ENCODE measurements at places on chromosomes 5 and 9.
A peak's percentile ranks its signal among the peaks of the same experiment; 100 is the strongest.

DNA sequence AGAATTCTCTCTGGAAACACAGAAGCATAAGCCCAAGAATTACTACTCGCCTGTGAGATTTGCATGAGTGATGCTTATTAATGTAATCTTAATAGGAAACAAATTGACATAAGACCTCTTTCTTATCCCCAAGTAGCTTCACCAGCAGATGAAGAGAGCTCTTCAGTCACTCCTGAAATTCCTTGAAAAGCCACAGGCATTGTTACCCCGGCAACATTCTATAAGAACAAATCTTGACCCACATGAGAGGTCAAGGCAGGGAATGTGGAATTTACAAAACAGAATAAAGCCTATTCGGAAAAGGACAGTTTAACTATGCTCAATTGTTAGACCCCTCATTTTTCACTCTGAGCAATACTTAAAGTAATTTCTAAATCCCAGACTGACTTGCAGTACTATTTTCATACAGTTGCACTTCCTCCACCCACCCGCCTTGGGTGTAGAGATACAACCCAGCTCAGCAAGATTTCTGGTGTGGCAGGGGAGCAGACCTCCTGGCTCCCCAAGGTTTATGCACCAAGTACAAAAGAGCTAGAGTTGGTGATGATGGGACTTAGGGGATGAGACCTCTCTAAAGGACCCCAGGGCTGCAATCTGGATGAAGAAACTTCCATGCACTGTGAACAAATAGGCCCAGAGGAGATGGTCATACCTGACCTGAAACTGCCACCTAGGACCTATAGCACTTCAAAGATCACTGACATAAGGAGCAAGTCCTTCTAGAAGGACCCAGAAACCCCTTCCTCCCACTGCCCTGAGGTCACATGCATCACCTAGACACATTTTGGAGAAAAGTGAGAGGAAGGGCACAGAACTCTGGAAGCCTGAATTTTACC, 242.1 kb downstream of the ZNF608 start:
- H3K4me3 ChIP-seq = no peak overlapping the region
- no peak overlapping the region for H3K27ac ChIP-seq
- H3K4me1 ChIP-seq = no peaks in the 10 kb centered on the region
- no peak for DNase-seq
- H3K27me3 ChIP-seq = no peaks in the 10 kb centered on the region
- no peaks in the 10 kb centered on the region for H3K36me3 ChIP-seq

DNA sequence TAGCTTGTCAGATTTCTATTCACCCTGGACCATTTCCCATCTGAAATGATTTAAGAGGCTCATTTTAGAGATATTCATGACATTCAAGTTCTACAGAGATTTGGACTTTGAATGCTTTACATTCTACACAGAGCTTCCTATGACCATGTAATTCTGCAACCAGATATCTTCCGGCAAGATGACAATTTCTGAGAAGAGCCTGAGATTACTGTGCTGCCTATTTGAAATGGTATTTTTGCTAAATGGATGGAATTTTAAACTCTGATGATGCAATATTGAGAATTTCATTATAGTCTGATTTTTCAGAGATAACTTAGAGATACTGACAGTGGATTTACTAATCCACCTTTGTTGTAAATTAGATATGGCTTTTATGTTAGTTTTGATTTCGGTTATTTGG, 16.0 kb upstream of the ACOT12 start:
- no peaks in the 10 kb centered on the region for H3K27me3 ChIP-seq
- H3K27ac ChIP-seq = no peak overlapping the region
- H3K4me1 ChIP-seq = no peaks in the 10 kb centered on the region
- H3K4me3 ChIP-seq = no peak overlapping the region
- DNase-seq = no peak

DNA sequence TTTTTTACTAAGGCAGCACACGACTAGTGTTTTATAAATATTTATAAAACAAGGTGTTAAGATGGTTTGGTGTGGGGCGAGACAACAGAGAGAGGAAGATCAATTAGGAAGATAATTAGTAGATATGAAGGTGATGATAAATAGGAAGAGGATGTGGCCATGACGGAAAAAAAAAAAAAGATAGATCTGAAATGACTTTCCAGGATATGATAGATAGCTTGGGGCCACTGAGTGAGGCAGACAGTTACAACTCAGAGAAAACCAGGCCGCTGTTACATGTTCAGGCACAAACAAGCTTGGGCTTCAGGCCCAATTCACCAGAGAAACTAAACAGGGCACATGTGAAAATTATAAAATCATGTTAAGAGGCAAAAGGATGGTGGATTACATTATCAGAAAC, 43.2 kb downstream of the KIAA0825 start:
- H3K27me3 ChIP-seq = no peaks in the 10 kb centered on the region
- H3K4me3 ChIP-seq = no peak overlapping the region

GRCh38 chr5:25334350-25334749, 689.6 kb upstream of the CDH10 start:
- H3K4me1 ChIP-seq = no peaks in the 10 kb centered on the region
- no peak overlapping the region for H3K27ac ChIP-seq
- H3K27me3 ChIP-seq = no peaks in the 10 kb centered on the region
- H3K36me3 ChIP-seq = no peaks in the 10 kb centered on the region

- no peak overlapping the region for H3K27ac ChIP-seq
- no peaks in the 10 kb centered on the region for H3K27me3 ChIP-seq
- DNase-seq = no peak
- no peak overlapping the region for H3K4me3 ChIP-seq
Observed at GRCh38 chr5:135433681-135434426, 13.3 kb downstream of the DCANP1 start.

- DNase-seq = no peak
- no peaks in the 10 kb centered on the region for H3K4me1 ChIP-seq
- no peaks in the 10 kb centered on the region for H3K36me3 ChIP-seq
- H3K27me3 ChIP-seq = no peaks in the 10 kb centered on the region
- no peak overlapping the region for H3K27ac ChIP-seq
Observed at GRCh38 chr9:35464141-35465025, 25.5 kb upstream of the RUSC2 start.

DNA sequence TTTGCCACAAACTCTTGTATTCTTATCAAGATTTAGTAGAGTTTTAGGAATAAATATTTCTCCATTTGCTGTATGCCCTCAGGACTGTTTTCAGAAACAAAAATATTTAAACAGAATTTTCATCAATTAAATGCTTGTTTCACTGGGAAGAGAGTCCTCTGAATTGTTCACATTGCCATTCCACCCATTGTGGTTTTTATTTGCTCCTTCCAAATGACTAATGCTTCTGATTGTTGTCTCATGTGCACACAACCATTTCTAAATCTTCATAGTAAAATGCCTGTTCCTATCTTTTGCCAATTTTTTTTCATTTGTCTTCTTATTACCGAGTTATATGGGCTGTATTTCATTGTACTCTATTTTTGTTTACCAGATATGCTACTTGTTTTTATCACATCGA, 10.6 kb downstream of the MARCOL start:
- no peak overlapping the region for H3K4me3 ChIP-seq
- no peaks in the 10 kb centered on the region for H3K36me3 ChIP-seq
- no peaks in the 10 kb centered on the region for H3K27me3 ChIP-seq
- H3K4me1 ChIP-seq = no peaks in the 10 kb centered on the region

DNA sequence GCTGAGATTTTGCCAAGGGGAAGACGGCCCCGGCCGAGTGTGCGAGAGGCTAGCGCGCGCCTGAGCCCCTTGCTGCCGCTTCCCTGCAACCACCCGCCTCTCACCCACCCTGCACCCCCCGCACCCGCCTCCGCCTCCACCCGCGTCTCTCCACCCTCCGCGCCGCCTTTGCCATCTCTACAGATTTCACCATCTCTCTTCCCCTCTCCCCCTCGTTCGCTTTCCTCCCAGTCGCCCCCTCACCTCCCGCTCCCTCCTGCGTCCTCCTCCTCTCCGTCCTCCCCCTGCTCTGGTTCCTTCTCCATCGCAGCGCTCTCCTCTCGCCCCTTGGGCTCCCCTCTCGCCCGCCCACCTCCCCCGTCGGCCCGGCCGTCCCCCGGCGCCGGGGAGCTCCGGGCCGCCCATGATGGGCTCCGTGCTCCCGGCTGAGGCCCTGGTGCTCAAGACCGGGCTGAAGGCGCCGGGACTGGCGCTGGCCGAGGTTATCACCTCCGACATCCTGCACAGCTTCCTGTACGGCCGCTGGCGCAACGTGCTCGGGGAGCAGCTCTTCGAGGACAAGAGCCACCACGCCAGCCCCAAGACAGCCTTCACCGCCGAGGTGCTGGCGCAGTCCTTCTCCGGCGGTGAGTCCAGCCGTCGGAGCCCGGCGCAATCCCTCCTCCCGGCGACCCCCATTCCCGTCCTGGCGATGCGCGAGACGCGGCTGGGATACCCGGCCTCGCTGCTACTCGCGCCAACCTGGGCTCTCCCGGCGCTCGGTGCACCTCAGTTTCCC, at the start of gene PRDM12:
TSS of gene PRDM12 (plus strand) at position 344 of the 778 bp plus-strand sequence. CDS start at position 404, 60 bp downstream.
- H3K27me3 ChIP-seq = peaks cover 41% of the 10 kb centered on the region
- peaks cover 12% of the 10 kb centered on the region for H3K4me1 ChIP-seq
- DNase-seq = no peak
- H3K27ac ChIP-seq = no peak within 1 kb of the TSS
- H3K4me3 ChIP-seq = no peak within 1 kb of the TSS

- H3K4me3 ChIP-seq = no peak overlapping the region
- DNase-seq = no peak
- H3K27me3 ChIP-seq = no peaks in the 10 kb centered on the region
- no peak overlapping the region for H3K27ac ChIP-seq
- H3K4me1 ChIP-seq = no peaks in the 10 kb centered on the region
Observed at GRCh38 chr9:72173080-72173479, 23.8 kb downstream of the GDA start.

GRCh38 chr5:126355940-126356339, 67.3 kb upstream of the GRAMD2B start:
- no peak overlapping the region for H3K27ac ChIP-seq
- no peak for DNase-seq
- no peaks in the 10 kb centered on the region for H3K27me3 ChIP-seq
- peaks cover 12% of the 10 kb centered on the region for H3K4me1 ChIP-seq

- no peak overlapping the region for H3K27ac ChIP-seq
- H3K27me3 ChIP-seq = no peaks in the 10 kb centered on the region
- H3K4me3 ChIP-seq = no peak overlapping the region
- DNase-seq = no peak
Observed at GRCh38 chr5:177094224-177095087, 7.7 kb downstream of the FGFR4 start.

DNA sequence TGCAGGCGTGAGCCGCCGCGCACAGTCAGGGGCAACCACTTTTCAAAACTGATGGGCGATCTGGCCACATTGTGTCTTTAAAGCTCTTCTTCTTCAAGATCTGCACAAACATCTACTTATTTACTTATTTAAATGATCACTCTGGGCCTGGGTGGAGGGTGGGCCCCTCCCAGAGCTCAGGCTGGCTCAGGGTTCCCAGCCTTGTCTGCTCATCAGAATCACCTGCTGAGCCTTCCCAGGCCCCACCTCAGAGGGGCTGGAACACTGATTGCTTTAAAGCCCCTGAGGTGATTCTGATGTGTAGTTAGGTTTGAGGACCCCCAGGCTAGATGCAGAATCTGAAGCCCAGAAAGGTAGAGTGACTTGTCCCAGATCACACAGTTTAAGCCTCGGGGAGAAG, 45.6 kb upstream of the DMRT1 start:
- no peaks in the 10 kb centered on the region for H3K4me1 ChIP-seq
- no peak overlapping the region for H3K27ac ChIP-seq
- no peaks in the 10 kb centered on the region for H3K36me3 ChIP-seq
- no peaks in the 10 kb centered on the region for H3K27me3 ChIP-seq

- H3K36me3 ChIP-seq = no peaks in the 10 kb centered on the region
- peaks cover 22% of the 10 kb centered on the region for H3K4me1 ChIP-seq
- no peak overlapping the region for H3K27ac ChIP-seq
- peak overlapping the region; percentile 63 for H3K4me3 ChIP-seq
- no peak for DNase-seq
- H3K27me3 ChIP-seq = peaks cover 20% of the 10 kb centered on the region
Observed at GRCh38 chr5:53482717-53483638, 2.5 kb downstream of the FST start.

- no peaks in the 10 kb centered on the region for H3K36me3 ChIP-seq
- no peaks in the 10 kb centered on the region for H3K4me1 ChIP-seq
- H3K27me3 ChIP-seq = no peaks in the 10 kb centered on the region
- no peak overlapping the region for H3K27ac ChIP-seq
- no peak overlapping the region for H3K4me3 ChIP-seq
Observed at GRCh38 chr5:159697530-159697929, 218.8 kb upstream of the ADRA1B start.

DNA sequence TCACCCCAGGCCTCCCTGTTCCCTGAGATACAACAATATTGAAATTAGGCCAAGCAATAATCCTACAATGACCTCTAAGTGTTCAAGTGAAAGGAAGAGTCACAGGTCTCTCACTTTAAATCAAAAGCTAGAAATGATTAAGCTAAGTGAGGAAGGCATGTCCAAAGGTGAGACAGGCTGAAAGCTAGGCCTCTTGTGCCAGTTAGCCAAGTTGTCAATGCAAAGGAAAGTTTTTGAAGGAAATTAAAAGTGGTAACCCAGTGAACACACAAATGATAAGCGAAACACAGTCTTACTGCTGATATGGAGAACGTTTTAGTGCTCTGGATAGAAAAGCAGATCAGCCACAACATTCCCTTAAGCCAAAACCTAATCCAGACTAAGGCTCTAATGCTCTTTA, 39.8 kb downstream of the PTAR1 start:
- no peaks in the 10 kb centered on the region for H3K27me3 ChIP-seq
- H3K4me3 ChIP-seq = no peak overlapping the region
- peaks cover 8% of the 10 kb centered on the region for H3K36me3 ChIP-seq
- no peak for DNase-seq
- H3K27ac ChIP-seq = no peak overlapping the region
- no peaks in the 10 kb centered on the region for H3K4me1 ChIP-seq

GRCh38 chr5:79151942-79152671, 40.5 kb downstream of the BHMT start:
- no peak overlapping the region for H3K4me3 ChIP-seq
- H3K36me3 ChIP-seq = no peaks in the 10 kb centered on the region
- no peak overlapping the region for H3K27ac ChIP-seq
- no peak for DNase-seq

DNA sequence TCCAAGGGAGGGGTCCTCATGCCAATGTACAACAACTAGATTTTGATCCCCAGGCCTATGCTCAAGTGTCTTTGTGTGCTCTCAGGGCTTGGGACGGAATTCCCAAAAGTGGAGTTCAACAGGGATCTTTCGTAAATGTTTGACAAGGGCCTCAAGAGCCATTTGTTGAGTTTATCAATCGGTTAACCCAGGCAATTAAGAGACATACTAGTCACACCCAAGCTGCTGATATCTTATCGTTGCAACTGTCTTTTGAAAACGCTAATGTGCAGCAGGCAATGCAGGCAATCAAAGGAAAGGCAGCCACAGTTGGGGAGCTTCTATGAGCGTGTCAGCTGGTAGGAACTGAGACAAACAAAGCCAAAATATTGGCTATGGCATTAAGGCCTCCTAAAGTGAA, 161.2 kb downstream of the CPLANE1 start:
- H3K36me3 ChIP-seq = no peaks in the 10 kb centered on the region
- no peaks in the 10 kb centered on the region for H3K27me3 ChIP-seq
- no peak overlapping the region for H3K27ac ChIP-seq
- no peak overlapping the region for H3K4me3 ChIP-seq
- no peaks in the 10 kb centered on the region for H3K4me1 ChIP-seq

GRCh38 chr5:36726767-36727166, 120.4 kb downstream of the SLC1A3 start:
- no peaks in the 10 kb centered on the region for H3K27me3 ChIP-seq
- peaks cover 6% of the 10 kb centered on the region for H3K4me1 ChIP-seq
- no peak for DNase-seq
- no peak overlapping the region for H3K4me3 ChIP-seq
